ENCODE measurements at places on chromosomes 6 and 20. TPM values are rescaled to one million over a fixed set of nuclear protein-coding genes. Genes with fewer than 3 reads are reported as not detected.

DNA sequence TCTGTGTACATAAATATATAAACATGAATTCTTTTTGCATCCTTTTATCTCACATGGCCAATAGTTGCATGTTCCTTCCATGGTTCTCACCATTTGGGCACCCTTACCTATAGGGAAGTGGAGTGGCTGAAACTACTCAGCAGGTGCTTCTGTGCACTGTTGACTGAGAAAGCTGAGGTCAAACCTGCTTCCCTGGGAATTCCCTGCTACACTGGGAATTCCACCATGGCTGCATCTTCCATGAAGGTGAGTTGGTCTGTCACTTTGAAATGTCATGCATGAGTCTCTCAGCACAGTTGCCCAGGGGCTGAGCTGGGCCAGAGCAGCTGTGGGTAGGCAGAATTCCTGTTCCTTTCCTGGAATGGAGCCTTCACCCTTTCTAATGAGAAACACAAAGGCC, 193.8 kb upstream of the PRSS16 start:
- H3K36me3 ChIP-seq: no peaks in the 10 kb centered on the region
- H3K4me3 ChIP-seq: no peak overlapping the region
- H3K27ac ChIP-seq: peak overlapping the region; percentile 63
- H3K27me3 ChIP-seq: no peaks in the 10 kb centered on the region
- peaks cover 21% of the 10 kb centered on the region for H3K4me1 ChIP-seq
- DNase-seq: peak; percentile 38

DNA sequence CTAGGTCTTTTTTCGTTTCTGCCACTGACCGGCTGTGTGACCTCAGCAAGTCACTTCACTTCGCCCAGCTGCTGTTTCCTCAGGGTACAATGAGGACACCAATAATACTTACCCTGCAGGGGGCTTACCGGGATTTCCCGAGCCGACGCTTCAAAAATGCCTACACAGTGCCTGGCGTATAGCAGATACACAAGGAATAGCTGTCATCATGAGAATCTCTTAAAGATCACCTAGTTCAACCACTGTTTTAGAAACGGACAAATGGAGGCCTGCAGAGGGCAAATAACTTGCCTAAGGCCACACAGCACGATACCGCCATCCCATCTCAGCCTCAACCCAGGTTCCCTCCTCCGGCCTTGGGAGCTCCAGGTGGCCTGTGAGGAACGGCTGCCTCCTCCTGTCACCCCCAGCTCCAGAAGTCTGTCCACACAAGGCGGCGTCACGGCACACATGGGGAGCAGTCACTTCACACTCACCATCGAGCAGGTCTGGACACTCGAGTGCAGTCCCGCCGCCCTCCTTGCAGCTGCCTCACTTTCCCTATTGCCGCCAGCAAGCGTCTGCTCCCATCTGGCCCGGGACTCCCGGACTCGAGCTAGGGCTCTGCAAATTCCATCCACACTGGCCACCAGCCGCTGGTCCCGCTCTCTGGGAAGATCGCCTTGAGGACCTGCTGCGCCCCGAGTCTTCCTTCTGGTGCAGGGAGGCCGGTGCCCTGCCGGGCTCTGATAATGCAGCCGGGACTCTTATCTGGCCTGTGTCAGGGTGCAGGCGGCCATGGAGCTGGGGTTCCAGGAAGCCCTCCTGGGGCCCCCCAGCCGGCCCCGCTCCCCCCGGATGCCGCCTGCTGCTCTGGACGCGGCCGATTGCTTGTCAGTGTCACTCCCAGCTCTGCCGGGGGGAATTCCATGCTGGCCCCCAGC, at the start of gene RIPOR3:
Gene RIPOR3, minus strand, starts transcription at position 893 of the 923 bp plus-strand sequence. Its CDS starts 414 bp downstream, at position 479.
- no peak within 1 kb of the TSS for H3K4me3 ChIP-seq
- DNase-seq: no peak
- H3K4me1 ChIP-seq: no peaks in the 10 kb centered on the region

GRCh38 chr6:122012578-122012977, 386.9 kb upstream of the HSF2 start:
- H3K4me3 ChIP-seq: no peak overlapping the region
- no peaks in the 10 kb centered on the region for H3K27me3 ChIP-seq
- H3K36me3 ChIP-seq: no peaks in the 10 kb centered on the region

DNA sequence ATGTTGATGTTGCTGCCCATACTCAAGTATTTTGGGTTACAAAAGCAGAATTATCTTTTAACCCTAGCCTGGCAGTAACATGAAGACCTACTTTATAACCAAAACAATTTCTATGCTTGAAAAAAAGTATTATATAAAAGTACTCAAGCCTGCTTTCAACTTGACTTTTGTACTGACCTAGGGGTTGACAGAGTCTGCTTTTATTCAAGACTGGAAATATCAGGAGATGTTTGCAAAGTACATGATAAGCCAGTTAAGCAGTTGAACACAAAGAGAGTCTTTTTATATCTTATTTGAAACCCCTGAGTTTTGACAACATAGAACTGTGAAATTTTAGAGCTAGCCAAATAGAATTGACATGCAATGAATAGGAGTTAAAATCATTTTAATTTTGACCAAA, 159.8 kb downstream of the KCNQ5 start:
- H3K4me3 ChIP-seq: no peak overlapping the region
- DNase-seq: no peak
- H3K36me3 ChIP-seq: no peaks in the 10 kb centered on the region
- no peaks in the 10 kb centered on the region for H3K27me3 ChIP-seq
- H3K4me1 ChIP-seq: no peaks in the 10 kb centered on the region
- no peak overlapping the region for H3K27ac ChIP-seq

GRCh38 chr6:150448221-150448620, 79.4 kb downstream of the IYD start:
- H3K4me1 ChIP-seq: no peaks in the 10 kb centered on the region
- no peaks in the 10 kb centered on the region for H3K27me3 ChIP-seq
- H3K36me3 ChIP-seq: no peaks in the 10 kb centered on the region
- no peak overlapping the region for H3K4me3 ChIP-seq
- DNase-seq: no peak

- no peaks in the 10 kb centered on the region for H3K27me3 ChIP-seq
- H3K4me1 ChIP-seq: peaks cover 46% of the 10 kb centered on the region
- no peak for DNase-seq
- no peaks in the 10 kb centered on the region for H3K36me3 ChIP-seq
These were observed 12.1 kb downstream of the SYNGAP1 start for GRCh38 chr6:33431880-33432541.

- peaks cover 48% of the 10 kb centered on the region for H3K4me1 ChIP-seq
- no peak overlapping the region for H3K4me3 ChIP-seq
- H3K27me3 ChIP-seq: no peaks in the 10 kb centered on the region
- H3K36me3 ChIP-seq: peaks cover 10% of the 10 kb centered on the region
- no peak overlapping the region for H3K27ac ChIP-seq
These were observed 13.4 kb downstream of the SRC start for GRCh38 chr20:37359331-37359730.

Gene SLC35D3
- not detected for polyA plus RNA-seq

Gene PSORS1C1
- polyA plus RNA-seq: not detected

Gene HRH3
- not detected for polyA plus RNA-seq

Gene NRN1
- polyA plus RNA-seq: 0.20 TPM

All from GM12878 (cell line).